Endothelial cell (in vitro differentiated cells): ENCODE measurements at places on chromosomes 11 and 22. TPM values are rescaled to one million over a fixed set of nuclear protein-coding genes. Genes with fewer than 3 reads are reported as not detected.
A peak's percentile ranks its signal among the peaks of the same experiment; 100 is the strongest.

Gene GSTT2B
- total RNA-seq = 6.0 TPM

DNA sequence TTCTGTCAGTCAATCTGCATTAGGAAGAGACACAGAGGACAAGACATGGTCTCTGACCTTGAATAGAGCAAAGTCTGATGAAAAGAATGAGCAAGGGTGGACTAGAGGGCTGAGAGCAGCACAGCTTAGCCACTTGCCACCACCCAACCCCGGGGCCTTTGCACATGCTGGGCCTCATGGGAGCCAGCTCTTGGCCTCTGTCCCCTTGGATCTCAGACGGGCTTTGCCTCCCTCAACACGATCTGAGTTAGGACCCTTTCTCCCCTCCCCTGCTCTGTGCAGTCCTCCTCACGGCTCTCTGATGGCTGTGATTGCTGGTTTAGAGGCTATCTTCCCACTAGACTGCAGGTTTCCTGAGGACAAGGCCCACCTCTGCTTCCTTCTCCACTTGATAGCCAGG lies 131.6 kb upstream of the B3GAT1 start:
- no peak overlapping the region for H3K4me3 ChIP-seq
- no peak overlapping the region for H3K27ac ChIP-seq
- peaks cover 8% of the 10 kb centered on the region for H3K27me3 ChIP-seq
- no peaks in the 10 kb centered on the region for H3K36me3 ChIP-seq
- DNase-seq = no peak

DNA sequence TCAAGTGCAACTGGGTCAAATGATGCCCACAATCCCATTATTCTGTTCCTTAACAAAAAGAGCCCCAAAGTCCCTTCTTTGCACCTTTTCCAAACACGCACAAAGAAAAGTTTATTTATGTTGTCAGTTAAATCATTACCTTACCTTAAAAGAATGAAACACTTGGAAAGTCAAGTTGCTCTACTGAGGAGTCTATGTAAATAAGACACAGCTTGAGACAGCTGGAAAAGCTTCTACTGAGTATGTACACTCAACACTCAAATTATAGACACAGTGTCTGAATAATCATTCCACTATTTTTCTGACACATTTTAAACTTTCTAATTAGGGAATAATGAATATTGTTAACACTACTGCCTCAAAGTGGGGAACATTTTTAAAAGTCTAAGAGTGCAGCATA lies 21.6 kb upstream of the PHLDA2 start:
- no peak overlapping the region for H3K27ac ChIP-seq
- H3K4me3 ChIP-seq = no peak overlapping the region
- H3K27me3 ChIP-seq = peaks cover 10% of the 10 kb centered on the region
- H3K36me3 ChIP-seq = peaks cover 69% of the 10 kb centered on the region
- DNase-seq = no peak

DNA sequence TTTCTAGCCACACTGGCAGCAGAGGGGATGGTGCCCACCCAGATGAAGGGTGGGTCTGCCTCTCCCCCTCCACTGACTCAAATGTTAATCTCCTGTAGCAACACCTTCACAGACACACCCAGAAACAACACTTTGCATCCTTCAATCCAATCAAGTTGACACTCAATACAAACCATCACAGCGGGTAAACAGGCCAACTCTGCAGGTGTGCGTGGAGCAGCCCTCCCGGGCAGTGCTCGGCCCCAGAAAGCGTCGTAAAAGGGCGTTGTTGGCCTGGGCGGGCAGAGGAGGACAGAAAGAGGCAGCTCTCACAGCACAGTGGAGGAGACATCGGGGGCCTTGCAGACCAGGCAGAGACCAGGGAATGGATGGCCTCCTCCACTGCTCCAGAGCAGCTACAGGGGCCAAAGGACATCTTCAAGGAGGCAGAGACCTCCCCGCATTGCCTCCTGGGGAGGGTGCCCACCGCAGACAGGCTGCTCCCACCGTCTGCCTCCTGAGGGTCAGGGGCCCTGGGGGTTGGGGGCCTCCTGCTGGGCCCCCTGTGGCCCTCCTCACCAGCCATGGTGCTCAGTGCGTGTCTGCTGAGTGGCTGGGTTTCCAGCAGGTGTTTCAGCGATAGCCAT lies 56.1 kb upstream of the FADD start:
- no peaks in the 10 kb centered on the region for H3K4me1 ChIP-seq
- H3K27me3 ChIP-seq = peaks cover 6% of the 10 kb centered on the region
- no peaks in the 10 kb centered on the region for H3K36me3 ChIP-seq

Gene LRRC32
- total RNA-seq = 22.0 TPM

DNA sequence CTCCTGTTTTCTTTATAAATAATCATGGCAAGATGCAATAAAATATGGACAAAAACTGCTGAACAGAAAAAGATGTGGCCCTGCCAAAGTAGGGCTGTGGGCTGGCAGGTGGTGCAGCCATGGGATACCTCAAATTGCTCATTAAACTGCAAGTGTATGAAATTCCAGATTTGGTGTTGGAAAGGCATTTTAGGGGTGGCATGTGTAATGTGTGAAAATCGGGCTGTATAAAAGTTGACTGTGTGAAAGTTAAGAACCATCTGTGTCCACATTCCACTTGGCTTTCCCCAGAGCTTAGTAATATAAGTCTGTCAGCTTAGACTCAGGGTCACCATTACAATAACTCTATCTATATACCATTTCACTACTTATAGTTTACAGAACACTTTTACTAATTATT lies 34.8 kb upstream of the FZD4 start:
- no peak overlapping the region for H3K27ac ChIP-seq
- no peak for DNase-seq
- H3K36me3 ChIP-seq = no peaks in the 10 kb centered on the region

DNA sequence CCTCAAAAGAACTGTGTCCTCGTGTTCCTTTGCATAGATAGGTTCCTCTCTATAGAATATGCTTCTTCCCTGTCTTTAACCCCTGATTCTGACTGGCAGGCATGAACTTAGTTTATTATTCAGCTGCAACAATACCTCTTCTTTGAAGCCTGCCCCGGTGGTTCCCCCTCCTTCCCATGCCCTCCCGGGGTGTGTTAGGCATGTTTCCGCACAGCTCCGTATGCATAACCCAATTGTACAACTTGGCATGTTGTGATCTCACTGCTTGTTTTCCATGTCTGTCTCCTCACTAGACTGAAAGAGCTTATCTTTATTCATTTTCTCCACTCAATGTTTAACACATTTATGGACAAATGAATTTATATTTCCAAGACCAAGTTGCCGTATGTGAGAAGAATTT lies 72.6 kb downstream of the DEPDC5 start:
- H3K4me1 ChIP-seq = peaks cover 3% of the 10 kb centered on the region
- peak overlapping the region; percentile 35 for H3K4me3 ChIP-seq
- H3K27ac ChIP-seq = no peak overlapping the region
- peaks cover 34% of the 10 kb centered on the region for H3K36me3 ChIP-seq
- H3K27me3 ChIP-seq = no peaks in the 10 kb centered on the region

DNA sequence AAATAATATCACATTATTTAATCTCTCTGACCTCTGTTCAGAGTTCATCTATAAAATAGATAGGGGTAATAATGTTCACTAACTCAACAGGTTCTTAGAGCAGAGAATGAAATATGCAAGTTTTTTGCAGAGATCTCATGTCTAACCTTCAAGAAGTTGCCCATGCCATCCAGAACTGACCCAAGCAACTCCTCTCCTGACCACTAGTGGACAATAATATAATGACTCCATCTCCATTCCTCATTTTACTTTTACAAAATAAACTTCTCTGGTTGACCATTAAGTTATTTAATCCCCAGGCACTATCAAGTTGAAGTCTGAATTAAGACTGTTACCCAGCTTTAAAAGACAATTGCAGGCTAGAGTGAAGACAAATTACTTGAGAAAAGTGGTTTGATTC lies 382.6 kb downstream of the KCNA4 start:
- H3K4me1 ChIP-seq = no peaks in the 10 kb centered on the region
- H3K36me3 ChIP-seq = no peaks in the 10 kb centered on the region
- DNase-seq = no peak
- no peak overlapping the region for H3K4me3 ChIP-seq

DNA sequence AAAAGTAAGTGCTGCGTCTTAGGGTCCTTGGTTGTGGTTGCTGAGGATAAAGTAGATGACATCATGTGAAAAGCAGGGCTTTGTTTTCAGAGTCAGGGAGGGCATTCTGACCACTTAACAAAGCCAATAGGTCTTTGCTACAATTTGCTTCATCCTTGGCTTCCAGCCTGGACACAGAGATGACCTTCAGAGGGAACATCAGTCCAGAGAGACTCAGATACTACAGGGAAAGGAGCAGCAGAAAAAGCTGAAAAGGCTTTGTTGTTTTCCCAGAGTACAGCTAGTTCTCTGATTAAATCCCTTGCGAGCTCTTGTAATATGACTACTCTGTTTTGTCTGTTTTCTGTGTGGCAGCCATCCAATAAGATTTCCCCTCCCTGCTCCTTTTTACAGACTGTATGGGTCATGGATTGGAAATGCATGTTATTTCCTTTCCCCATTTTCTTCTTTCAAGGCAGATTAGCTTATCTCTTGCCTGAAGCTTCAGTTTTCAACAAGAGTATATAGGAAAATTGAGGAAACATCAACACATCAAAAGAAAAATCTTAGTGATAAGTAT lies 31.9 kb downstream of the ATG13 start:
- no peaks in the 10 kb centered on the region for H3K4me1 ChIP-seq
- no peak for DNase-seq
- peaks cover 1% of the 10 kb centered on the region for H3K27me3 ChIP-seq
- H3K27ac ChIP-seq = no peak overlapping the region
- H3K36me3 ChIP-seq = peaks cover 16% of the 10 kb centered on the region

DNA sequence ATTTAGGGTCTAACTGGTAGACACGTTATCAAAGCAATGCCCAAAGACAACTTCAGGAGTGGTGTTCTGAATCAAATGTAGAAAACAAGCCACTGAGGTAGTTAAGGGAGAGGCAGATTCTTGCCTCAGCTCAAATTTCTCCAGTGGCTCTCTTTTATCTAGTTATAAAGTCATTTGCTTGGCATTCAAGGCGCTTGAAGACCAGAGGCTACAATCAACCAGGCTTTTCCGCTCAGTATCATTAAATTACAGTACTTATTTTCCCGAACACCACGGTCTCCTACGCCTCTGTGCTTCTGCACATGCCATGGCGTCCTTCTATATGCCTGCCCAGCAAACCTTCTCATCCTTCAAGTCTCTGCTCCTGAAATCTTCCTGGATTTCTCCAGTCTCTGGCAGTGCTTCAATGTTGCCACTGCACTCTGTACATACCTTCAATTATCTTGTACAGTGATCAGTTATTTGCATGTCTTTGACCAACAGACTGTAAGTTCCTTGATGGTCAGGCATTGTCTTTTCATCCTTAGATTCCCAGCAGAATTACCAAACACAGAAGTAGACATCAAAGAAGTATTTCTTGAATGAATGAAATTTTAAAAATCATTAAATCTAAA lies 1.4 kb downstream of the POGLUT3 start:
- H3K4me3 ChIP-seq = peak overlapping the region; percentile 32
- peaks cover 8% of the 10 kb centered on the region for H3K27me3 ChIP-seq
- H3K4me1 ChIP-seq = peaks cover 11% of the 10 kb centered on the region
- H3K27ac ChIP-seq = peak overlapping the region; percentile 6

Gene OR5B2
- not detected for total RNA-seq

Gene GUCY1A2
- total RNA-seq = 0.10 TPM

Gene MMP13
- total RNA-seq = not detected

DNA sequence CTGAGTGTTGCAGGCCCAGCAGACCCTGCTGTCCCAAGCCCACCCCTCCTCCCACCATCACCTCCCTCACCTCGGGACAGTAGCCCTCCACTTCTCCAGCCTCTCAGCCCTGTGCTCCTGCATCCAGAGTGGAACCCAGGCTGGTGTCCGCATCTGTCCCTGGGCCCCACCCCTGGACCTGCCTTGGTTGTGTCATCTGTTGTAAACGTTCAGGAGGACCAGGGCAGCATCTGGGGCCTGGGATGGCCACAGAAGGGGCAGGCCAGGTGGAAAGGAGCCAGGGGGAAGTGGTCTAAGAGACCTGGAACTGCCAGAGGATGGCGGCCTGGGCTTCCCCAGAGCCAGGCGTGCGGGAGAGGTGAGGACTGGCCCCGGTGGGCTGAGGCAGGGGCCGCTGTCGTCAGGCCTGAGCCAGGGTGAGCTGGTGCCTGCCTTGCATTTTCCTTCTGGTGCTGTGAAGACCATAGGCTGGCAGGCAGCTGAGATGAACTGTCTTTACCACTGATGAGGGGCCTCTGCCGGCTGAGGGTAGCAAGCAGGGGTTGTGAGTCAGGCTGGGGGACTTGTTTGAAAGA lies 26.1 kb upstream of the MGAT3 start:
- no peak overlapping the region for H3K27ac ChIP-seq
- H3K4me1 ChIP-seq = no peaks in the 10 kb centered on the region
- peaks cover 13% of the 10 kb centered on the region for H3K36me3 ChIP-seq
- no peak overlapping the region for H3K4me3 ChIP-seq
- H3K27me3 ChIP-seq = no peaks in the 10 kb centered on the region

DNA sequence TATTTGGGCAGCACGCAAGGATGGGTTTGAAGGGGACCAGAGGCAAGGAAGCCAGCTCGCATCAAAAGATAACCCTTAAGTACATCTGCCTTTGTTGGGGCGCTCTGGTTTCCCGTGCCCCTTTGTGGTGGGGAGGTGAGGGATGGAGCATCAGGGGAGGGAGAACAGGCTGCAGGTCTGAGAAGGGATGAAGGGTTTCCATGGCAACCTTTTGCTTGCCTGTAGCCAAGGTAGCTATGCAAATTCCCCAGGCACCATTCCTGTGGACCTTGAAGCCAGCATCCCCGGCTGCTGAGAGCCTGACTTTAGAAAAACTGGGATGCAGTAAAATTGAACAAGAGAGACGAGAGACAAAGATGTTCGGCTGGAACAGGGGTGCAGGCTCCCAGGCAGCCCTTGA lies 75.7 kb downstream of the SEZ6L start:
- H3K4me3 ChIP-seq = no peak overlapping the region
- peaks cover 2% of the 10 kb centered on the region for H3K27me3 ChIP-seq

Gene SLC16A8
- not detected for total RNA-seq

- H3K27me3 ChIP-seq = peaks cover 12% of the 10 kb centered on the region
- no peaks in the 10 kb centered on the region for H3K4me1 ChIP-seq
These were observed 26.4 kb upstream of the PPFIA1 start for GRCh38 chr11:70243912-70244652.

Gene GGT1
- total RNA-seq = 4.6 TPM
